PC-3 (cell line): ENCODE measurements at places on chromosomes 6 and 20. TPM values are rescaled to one million over a fixed set of nuclear protein-coding genes. Genes with fewer than 3 reads are reported as not detected.

Gene DOK5
- total RNA-seq, result not detected in 2 replicates

Gene AARS2
- total RNA-seq, result 26.2 and 30.4 TPM in 2 replicates

Gene SLC2A10
- 9.6 and 10.8 TPM in 2 replicates for total RNA-seq

Gene CST5
- not detected in 2 replicates for total RNA-seq

Gene PDE10A
- total RNA-seq, result 0.92 and 2.1 TPM in 2 replicates

Gene ADGB
- total RNA-seq, result not detected in 2 replicates

Gene PSORS1C2
- total RNA-seq, result not detected in 2 replicates

Gene HLA-DQB1
- total RNA-seq, result not detected in 2 replicates

Gene NR2E1
- 0.07 TPM in 1 of 2 replicates, not detected in the other for total RNA-seq

Gene SIRPD
- total RNA-seq, result 0.18 and 0.23 TPM in 2 replicates
